ENCODE measurements at places on chromosomes 16 and 17.

DNA sequence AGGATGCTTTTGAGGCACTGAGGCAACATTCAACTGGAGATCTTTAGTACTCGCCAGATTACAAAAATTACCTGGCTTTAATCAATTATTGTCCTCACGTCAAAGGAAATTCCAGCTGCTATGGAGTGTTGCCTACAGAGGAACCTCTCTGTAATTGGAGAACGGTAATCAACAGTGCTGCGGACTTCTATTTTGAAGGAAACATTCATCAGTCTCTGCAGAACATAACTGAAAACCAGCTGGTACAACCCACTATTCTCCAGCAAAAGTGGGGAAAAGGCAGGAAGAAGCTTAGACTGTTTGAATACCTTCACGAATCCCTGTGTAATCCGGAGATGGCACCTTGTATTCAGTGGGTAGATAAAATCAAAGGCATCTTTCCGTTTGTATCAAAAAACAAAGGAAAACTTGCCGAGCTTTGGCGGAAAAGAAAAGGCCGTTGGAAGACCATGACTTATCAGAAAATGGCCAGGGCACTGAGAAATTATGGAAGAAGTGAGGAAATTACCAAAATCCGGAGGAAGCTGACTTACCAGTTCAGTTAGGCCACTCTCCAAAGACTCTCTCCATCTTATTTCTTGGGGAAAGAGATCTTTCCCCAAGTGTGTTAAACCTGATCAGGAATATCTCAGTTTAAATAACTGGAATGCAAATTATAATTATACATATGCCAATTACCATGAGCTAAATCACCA, 3.0 kb downstream of the SLC35G3 start:
- no peak for DNase-seq

- DNase-seq, result no peak
These were observed 460.6 kb downstream of the CDH8 start for GRCh38 chr16:61575617-61576016.

- DNase-seq, result no peak
These were observed 14.3 kb upstream of the RNPS1 start for GRCh38 chr16:2282262-2282661.

GRCh38 chr17:57331423-57331822, 75.1 kb downstream of the MSI2 start:
- no peak for DNase-seq

GRCh38 chr16:48383009-48383876, 2.0 kb downstream of the SIAH1 start:
- no peak for DNase-seq
